ENCODE measurements at places on chromosomes 3 and 15.
A peak's percentile ranks its signal among the peaks of the same experiment; 100 is the strongest.

DNA sequence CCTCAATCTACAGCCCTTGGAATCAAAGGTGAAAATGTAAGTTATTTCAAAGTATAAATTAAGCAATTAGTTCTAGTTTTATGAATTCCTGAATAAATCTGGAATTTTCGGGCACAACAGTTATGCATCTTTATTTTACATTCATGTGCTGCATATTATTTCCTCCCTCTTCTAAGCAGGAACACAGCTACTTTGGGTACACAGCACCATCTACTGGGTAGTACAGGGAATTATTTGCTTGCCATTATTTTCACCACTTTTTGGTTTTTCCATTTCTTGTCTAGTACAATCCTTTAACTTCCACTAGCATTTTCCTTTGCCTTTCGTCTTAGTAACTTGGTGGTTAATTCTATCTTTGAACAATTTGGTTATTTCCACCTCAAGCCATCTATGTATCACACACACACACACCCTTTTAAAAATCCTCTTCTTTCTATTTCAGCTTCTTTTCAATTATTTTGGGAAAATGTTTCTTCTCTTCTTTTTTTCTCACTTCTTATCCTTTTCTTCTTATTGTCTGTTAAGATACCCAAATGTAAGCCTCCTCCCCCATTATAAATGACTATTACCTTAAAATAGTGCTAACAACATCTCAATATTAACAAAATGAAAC, 451.0 kb downstream of the MFSD1 start:
- DNase-seq: no peak

DNA sequence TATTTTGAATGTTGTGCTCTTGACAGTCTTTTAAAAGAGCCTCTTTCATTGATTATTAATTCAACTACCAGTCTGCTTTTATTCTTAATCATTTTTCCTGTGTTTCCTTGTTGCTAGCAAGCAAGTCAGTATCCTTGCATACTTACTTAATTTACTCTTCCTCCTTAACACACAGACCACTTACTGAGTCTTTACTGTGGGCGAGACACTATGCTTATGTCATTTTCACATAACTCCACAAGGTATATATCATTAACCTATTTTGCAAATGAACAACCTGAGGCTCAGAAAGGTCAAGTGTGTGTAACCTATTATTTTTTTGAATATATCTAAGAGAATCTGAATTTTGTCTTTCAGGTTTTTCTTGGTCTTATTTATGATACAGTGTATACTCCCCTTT, 130.9 kb downstream of the WDR76 start:
- no peak for DNase-seq

- DNase-seq: peak; percentile 84
These were observed 345.2 kb downstream of the VPS13C start for GRCh38 chr15:61715082-61715481.

- DNase-seq: peak; percentile 49
These were observed 120.1 kb downstream of the SRGAP3 start for GRCh38 chr3:9129365-9129764.

- DNase-seq: peak; percentile 91
These were observed 261.3 kb downstream of the TBC1D5 start for GRCh38 chr3:17481116-17481515.

- DNase-seq: no peak
These were observed 15.4 kb upstream of the LHFPL4 start for GRCh38 chr3:9569054-9569453.

DNA sequence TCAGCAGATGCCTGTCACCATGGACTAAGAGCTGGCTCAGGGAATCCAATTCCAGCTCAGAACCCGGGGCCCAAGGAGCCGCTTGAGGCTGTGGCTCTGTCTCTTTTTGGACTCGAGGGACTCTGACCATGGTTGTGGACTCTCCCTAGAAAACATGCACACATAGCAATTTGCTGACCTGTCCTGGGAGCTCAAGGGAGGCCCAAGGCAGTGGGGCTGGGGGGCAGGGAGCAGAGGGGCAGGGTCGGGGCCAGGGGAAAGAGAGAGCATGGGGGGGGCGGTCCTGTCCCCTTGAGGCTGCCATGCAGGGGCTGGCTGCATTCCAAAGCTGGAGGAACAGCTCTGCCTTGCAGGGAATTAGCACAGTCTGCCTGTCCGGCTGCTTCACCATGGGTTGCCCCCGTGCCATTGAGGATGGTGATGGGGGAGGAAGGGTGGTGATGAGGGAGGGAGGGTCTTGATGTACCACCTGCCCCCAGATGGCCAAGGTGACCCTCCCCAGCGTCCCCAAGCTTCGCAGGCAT, 190.1 kb downstream of the GOLGA6L6 start:
- peak; percentile 11 for DNase-seq

DNA sequence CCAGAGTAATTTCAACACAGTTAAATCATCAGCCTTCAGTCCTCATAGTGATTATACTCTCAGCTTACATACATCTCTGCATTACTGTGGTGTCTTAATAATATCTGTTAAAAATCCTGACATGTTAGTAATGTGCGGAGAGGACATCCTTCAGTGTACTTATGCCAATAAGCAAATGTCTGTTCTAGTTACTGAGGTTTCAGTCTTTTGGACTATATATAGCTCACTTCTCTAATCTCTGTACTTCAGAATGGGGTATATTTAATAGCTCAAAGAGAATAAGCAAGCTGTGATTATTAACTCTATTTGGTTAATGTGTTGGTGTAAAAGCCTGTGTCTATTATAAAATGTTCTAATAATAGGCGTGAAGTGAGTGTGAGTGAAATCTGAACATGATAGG, 28.9 kb upstream of the OSTN start:
- no peak for DNase-seq

GRCh38 chr15:66312144-66312543, 18.8 kb downstream of the DIS3L start:
- no peak for DNase-seq

DNA sequence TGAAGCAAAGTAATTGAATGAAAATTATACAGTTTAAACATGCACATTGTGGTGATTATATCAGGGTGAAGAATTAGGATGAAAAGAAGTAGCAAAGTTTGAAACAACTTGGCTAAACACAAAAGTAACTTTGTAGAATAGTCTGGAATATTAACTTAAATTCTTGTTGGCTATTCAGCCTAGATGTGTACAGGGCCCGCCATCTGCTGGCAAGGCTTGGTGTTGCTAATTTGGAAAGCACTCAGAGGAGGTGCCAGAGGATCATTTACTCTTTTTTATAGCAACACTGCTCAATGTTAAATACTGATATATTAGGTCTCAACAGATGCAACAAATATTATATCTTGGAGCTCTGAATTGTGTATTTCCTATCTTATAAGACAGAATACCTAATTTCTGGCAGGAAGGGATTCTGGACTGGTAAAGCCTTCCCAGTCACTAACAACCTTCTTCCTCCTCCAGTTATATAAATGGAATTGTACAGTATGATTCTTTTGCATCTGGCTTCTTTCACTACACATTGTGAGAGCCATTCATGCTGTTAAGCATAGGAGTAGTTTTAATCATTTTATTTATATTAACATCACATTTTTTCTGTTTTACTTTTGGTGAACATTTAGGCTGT, 36.1 kb downstream of the TTC23 start:
- peak; percentile 79 for DNase-seq
